GM04504 (cell line): ENCODE measurements at places on chromosomes 6 and 20.

DNA sequence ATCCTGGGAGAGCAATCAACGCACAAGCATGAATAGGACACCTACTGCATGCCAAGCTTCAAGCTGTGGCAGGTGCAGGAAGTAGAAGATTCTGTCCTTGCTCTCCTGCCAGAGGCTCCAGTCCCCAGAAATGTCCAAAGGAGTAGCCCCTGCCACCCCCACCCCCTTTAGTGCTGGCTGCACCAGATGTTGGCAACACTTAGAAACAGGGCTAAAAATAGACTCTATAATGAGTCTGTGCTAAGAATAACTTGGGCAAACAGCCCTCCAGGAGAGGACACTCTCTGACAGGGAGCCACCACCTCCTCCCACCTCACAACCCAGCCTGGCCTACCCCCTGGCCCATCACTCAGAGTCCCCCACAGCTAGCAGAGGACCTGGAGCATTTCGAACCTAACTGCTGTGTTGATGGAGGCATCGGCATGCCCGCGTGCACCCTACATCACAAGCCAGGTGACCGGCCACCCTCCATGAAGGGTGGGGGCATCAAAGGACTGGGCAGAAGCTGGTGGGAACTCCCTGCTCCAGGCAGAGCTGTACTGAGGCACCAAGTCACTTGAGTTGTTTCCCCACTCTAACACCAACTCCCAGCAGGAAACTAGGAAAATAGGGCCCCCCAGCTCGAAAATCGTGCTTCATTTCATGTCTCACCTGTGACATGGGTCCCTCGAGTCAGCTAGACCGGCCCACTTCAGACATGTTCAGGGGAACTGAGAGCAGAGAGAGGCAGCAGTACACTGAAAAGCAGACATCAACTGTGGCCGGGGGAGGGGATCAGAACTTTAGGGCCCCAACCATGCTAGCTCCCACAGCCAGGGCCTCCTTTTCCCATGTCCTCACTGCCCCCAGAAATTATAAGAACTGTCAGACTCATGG is 18.7 kb downstream of the TFEB start:
- DNase-seq, result no peak

GRCh38 chr6:101263596-101263995 is 129.9 kb upstream of the GRIK2 start:
- no peak for DNase-seq

GRCh38 chr6:105884426-105884825 is 201.7 kb upstream of the PRDM1 start:
- no peak for DNase-seq

GRCh38 chr6:7004581-7005297 is 103.0 kb upstream of the RREB1 start:
- no peak for DNase-seq

- DNase-seq, result no peak
Observed at GRCh38 chr20:45946149-45946970, 11.9 kb downstream of the PCIF1 start.

- no peak for DNase-seq
Observed at GRCh38 chr6:137890983-137891537, 24.0 kb downstream of the TNFAIP3 start.

DNA sequence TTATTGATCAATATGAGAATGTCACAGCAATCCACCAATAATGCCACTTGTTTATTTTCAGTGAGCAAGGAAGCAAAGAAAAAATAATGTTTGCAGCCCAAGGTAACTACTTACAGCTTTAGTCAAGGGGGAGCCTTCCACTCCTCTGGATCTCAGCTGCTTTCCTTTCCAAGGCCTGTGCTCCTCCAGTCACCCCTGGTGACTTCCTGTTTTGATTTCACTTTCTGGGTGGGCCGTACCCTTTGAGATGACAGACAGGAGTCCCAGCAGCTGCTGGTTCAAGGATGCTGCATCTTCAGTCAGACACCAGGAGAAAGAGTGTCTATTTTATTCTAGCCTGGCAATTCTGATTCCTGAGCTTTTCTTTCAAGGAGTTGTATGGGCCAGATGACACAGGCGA is 5.6 kb upstream of the VNN2 start:
- DNase-seq, result no peak

DNA sequence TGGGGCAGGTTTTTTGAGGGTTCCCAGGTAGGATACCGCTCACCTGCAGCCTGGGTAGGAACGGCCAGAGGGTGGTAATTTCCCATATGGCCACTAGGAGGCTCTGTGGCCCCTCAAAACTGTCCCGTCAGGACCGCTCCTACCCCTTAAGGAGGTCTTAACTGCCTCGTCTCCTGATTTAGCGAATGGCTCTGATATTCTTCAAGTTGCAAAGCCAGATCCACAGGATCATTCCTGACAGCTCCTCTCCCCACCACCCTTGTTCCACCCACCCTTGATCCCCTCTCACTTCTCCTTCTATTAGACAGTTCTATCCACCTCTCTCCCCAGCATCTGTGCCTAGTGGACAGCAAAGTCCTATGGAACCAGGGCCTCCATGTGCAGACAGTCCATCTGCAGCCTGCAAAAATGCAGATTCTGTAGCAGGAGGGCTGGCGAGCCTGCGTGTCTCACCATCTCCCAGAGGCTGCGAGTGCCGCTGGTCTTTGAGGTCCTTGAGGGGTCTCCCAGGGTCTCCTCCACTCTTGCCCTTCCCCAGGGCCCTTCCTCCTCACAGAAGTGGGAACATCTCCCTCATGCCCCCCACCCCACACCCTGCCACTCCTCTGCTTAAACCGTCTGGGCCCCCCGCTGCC is 34.3 kb upstream of the ZBP1 start:
- peak; percentile 17 for DNase-seq

DNA sequence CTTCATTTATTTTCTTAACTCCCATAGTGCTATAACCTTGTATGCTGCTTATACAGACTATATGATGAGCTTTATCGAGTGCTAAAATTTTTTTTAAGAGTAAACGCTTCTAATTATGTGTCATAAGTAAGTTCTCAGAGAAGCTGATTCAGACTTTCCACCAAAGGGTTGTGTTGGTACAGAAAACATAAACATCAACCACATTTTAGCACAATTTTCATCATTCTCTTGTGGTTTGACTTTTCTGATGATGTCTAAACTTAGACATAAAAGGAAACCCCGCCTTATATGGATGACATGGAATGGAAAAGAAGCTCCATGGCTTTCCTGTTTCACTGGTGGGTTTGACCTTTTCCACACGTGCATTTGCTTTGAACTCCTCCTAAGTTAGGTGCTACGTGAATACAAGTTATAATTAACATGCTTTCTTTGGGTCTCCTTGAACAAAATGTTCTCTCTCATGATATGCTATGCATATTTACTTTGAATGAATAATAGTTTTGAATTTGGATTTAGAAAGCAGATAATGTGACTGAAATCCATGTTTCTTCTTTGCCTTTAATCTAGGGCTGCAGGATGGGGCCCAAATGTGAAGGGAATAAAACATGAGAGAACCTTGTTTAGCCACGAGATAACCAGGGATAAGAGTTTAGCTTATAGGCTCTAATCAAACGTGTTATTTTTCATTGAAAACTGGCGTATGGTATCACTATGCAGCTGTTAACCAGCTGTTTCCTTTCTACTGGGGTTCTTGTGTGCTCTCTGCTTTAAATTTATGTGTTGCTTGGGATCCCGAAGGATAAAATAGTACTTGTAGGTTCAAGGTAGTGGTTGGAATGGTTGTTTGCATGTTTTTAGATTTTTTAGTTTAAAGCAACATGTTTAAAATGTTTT is 127.1 kb upstream of the AHI1 start:
- DNase-seq, result no peak

DNA sequence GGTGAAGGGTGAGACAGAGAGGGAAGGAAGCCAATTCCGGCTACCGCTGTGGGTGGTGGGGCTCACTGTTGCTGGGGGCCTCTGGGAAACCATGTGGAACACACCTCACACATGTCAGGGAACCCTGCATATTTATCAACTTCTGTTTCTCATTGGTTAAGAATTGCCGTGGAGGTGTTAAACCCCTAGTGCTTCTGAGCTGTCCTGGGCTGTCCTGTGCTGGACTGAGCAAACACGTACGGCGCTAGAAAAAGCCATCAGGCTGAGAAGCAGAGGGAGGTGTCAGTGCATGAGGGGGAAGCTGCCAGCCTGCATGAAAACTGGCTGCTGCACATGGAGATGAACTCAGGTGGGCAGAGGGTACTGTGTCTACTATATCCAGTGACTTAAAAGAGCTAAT is 103.9 kb upstream of the JAG1 start:
- DNase-seq, result no peak

GRCh38 chr6:105326216-105326615 is 76.7 kb downstream of the PREP start:
- DNase-seq, result no peak

DNA sequence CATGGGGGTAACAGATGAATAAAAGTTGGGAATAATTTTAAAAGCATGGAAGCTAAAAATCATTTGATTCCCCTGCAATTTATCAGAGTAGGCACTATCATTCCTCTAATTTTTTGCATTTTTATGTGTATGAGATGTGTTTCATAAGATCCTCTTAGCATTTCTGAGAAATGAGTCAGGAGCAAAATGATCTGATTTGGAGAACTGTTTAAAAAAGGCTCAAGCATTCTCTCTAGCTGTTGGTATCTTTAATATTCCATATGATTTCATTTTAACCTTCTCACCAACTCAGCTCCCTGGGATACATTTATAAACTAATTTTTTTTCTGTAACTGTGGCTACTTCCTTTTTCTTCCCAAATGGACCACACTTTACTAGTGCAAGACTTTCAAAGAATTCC is 60.9 kb downstream of the MCHR2 start:
- peak; percentile 37 for DNase-seq

DNA sequence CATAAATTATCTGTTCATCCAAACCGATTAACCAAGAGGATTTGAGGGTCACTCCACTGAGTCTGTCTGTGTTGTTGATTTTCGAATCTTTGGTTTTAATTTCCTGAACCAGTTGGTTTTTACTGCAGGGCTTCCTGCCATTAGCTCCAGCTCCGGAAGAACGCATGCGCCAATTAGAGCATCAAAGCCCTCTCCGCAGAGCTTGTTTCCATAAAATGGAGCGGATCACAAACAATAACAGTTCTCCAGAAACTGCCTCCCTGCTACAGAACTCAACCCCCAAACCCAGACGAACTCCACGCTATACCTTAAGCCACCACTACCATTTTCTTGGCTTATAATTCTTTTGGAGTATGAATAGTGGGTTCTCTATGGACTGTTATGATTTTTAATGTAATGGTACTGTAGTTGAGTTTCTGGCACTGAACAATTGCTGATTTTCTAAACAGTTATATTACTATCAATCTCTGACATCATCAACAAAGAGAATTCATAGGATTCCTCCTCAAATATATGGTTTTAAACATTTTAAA is 13.8 kb downstream of the TFAP2A start:
- DNase-seq, result no peak
